ENCODE measurements at places on chromosomes 11 and 22. TPM values are rescaled to one million over a fixed set of nuclear protein-coding genes. Genes with fewer than 3 reads are reported as not detected.

The SBF2 gene
- total RNA-seq, result 42.7 TPM

DNA sequence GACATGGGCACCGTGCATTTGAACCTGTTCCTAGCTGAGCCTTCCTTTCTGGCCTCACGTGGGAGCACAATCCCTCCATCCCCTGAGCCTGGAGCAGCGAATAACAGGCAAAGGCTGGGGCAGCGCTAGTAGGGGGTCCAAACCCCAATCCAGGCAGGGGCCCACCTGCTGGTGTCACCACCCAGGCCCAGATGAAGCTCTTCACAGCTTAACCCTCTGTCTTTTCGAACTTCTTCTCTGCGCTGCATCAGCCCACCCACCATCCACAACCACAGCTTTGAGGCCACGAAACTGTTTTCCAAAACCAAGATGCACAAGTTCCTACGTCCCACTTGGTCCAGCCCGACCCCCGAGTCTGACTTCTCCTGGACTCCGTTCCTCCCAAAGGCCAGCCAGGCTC, 11.5 kb downstream of the KCNC1 start:
- DNase-seq, result no peak
- H3K36me3 ChIP-seq, result no peaks in the 10 kb centered on the region
- H3K27ac ChIP-seq, result no peak overlapping the region
- peaks cover 4% of the 10 kb centered on the region for H3K4me1 ChIP-seq
- no peak overlapping the region for H3K4me3 ChIP-seq

- no peaks in the 10 kb centered on the region for H3K27me3 ChIP-seq
- H3K4me3 ChIP-seq, result no peak overlapping the region
- DNase-seq, result peak; percentile 78
- no peaks in the 10 kb centered on the region for H3K36me3 ChIP-seq
- peaks cover 11% of the 10 kb centered on the region for H3K4me1 ChIP-seq
- H3K27ac ChIP-seq, result no peak overlapping the region
These were observed 27.1 kb downstream of the ARAP1 start for GRCh38 chr11:72724851-72725723.

The OSBP gene
- 26.4 TPM for total RNA-seq

DNA sequence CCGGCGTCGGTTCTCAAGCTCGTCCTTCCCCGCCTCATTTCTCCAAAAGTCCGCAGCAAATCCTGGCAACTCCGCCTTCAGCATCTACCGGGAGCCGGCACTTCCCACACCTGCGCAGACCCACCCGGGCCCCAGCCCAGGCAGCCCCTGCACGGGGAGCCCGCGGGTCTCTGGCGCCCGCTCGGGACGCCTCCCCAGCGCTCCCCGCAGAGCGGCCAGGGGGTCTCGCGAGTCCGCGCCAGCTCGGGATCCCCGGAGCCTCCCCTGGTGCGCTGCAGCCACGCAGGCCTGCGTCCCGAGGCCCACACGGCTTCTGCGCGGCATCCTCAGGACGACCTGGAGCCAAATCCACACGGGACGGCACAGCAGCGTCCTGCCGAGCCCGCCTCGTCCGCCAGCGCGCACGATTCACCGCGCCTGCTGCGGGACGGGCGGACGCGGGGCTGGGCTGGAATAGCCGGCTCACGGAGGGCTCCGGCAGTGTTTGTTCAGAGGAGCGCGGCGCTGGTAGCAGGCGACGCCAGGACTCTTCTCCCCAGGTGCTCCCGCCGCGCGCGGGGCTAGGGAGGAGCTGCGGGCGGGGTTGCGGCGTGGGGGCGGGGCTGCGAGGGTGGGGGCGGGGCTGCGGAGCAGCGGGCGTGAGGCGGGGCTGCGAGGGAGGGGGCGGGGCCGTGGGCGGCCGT, 816 bp upstream of the PHRF1 start:
- DNase-seq, result peak; percentile 80
- H3K36me3 ChIP-seq, result no peaks in the 10 kb centered on the region
- H3K4me1 ChIP-seq, result peaks cover 23% of the 10 kb centered on the region
- H3K27me3 ChIP-seq, result no peaks in the 10 kb centered on the region
- no peak overlapping the region for H3K27ac ChIP-seq
- peak overlapping the region; percentile 82 for H3K4me3 ChIP-seq

GRCh38 chr22:32801537-32802236, at the start of gene TIMP3:
Gene TIMP3, plus strand, starts transcription at chr22:32801705. Its CDS starts 297 bp downstream, at chr22:32802002.
- H3K4me1 ChIP-seq, result peaks cover 42% of the 10 kb centered on the region
- H3K27ac ChIP-seq, result peak within 1 kb of the TSS; percentile 90
- no peaks in the 10 kb centered on the region for H3K27me3 ChIP-seq

The GAL3ST3 gene
- total RNA-seq, result not detected

The AQP11 gene
- 2.9 TPM for total RNA-seq

The XKR3 gene
- not detected for total RNA-seq

- no peak for DNase-seq
- no peak overlapping the region for H3K27ac ChIP-seq
- no peak overlapping the region for H3K4me3 ChIP-seq
- H3K36me3 ChIP-seq, result no peaks in the 10 kb centered on the region
These were observed 14.5 kb downstream of the SCGB1A1 start for GRCh38 chr11:62433141-62433903.

- peaks cover 4% of the 10 kb centered on the region for H3K27me3 ChIP-seq
- H3K36me3 ChIP-seq, result no peaks in the 10 kb centered on the region
- H3K27ac ChIP-seq, result no peak overlapping the region
- H3K4me1 ChIP-seq, result no peaks in the 10 kb centered on the region
- DNase-seq, result no peak
These were observed 658 bp downstream of the ACY3 start for GRCh38 chr11:67649634-67650510.

- no peak overlapping the region for H3K4me3 ChIP-seq
- H3K27ac ChIP-seq, result no peak overlapping the region
- DNase-seq, result no peak
- H3K36me3 ChIP-seq, result no peaks in the 10 kb centered on the region
- no peaks in the 10 kb centered on the region for H3K27me3 ChIP-seq
These were observed 83.8 kb upstream of the CSNK2A3 start for GRCh38 chr11:11436715-11437313.

DNA sequence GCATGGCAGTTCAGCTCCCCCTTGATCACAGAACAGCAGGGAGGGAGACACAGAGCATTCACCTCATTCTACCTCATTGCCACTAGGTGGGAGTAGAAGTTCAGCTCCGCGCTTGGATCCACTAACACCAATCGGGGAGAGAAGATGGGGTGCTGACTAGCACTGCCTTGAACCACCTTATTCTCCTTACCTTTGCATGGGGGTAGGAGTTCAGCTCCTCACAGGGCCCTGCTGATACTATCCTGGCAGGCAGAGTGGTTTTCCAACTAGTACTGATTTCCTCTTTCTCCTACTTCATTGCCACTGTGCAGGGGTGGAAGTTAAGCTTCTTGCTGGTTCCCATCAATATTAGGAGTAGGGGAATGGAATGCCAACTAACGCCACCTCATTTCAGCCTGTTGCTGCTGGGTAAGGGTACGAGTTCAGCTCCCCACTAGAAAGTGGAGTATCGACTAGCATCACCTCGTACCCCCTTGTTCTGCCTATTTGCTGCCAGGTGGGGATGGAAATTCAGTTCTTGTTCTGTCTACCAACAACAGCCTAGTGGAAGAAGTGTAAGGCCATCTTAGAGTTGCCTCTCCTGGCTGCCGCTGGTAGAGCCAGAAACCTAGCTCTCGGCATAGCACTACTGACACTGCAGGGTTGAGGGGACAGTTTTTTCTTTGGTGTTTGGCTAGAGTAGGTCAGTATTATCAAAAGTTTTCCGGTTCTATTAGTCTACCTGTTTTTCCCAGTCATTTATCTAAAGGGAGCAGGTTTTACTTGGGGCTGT, 550.9 kb upstream of the CCDC90B start:
- peaks cover 33% of the 10 kb centered on the region for H3K27me3 ChIP-seq
- H3K4me1 ChIP-seq, result no peaks in the 10 kb centered on the region
- no peak overlapping the region for H3K4me3 ChIP-seq
- H3K36me3 ChIP-seq, result no peaks in the 10 kb centered on the region
- H3K27ac ChIP-seq, result no peak overlapping the region
- DNase-seq, result peak; percentile 74

- H3K4me1 ChIP-seq, result peaks cover 33% of the 10 kb centered on the region
- H3K36me3 ChIP-seq, result no peaks in the 10 kb centered on the region
- peak; percentile 92 for DNase-seq
- peak overlapping the region; percentile 77 for H3K4me3 ChIP-seq
These were observed 113.8 kb downstream of the RBFOX2 start for GRCh38 chr22:35914665-35915476.

- H3K27ac ChIP-seq, result no peak overlapping the region
- no peak for DNase-seq
- peaks cover 34% of the 10 kb centered on the region for H3K27me3 ChIP-seq
- no peaks in the 10 kb centered on the region for H3K4me1 ChIP-seq
These were observed 22.7 kb upstream of the ACER3 start for GRCh38 chr11:76837696-76838677.

GRCh38 chr11:44383246-44383645, 73.3 kb upstream of the ALX4 start:
- H3K4me3 ChIP-seq, result no peak overlapping the region
- DNase-seq, result no peak
- no peak overlapping the region for H3K27ac ChIP-seq

DNA sequence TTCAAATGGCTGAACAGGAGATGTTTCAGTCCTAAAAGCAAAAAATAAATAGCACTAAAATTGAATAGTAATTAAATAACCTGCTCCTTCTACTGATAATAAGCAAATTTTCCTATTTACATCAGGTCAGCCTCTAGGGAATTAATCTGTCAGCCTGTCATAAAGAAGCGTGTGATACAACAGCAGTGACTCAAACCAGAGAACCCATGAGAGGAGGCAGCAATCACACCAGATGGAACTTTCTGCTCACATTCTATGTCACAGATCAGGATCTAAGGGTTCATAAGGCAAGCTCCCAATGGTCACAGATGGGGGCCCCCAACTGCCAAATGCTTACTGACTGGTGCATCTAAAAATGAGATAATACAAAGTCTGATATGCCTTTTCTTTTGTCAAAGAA, 41.1 kb downstream of the RBFOX2 start:
- no peaks in the 10 kb centered on the region for H3K27me3 ChIP-seq
- 0 out of 2 replicates have a peak overlapping the region, but pooled peaks have one; percentile 11 for H3K27ac ChIP-seq
- H3K36me3 ChIP-seq, result no peaks in the 10 kb centered on the region

The INS gene
- total RNA-seq, result not detected

- no peak overlapping the region for H3K4me3 ChIP-seq
- no peaks in the 10 kb centered on the region for H3K27me3 ChIP-seq
- DNase-seq, result peak; percentile 21
- H3K4me1 ChIP-seq, result no peaks in the 10 kb centered on the region
- no peaks in the 10 kb centered on the region for H3K36me3 ChIP-seq
These were observed 42.4 kb downstream of the KCNJ4 start for GRCh38 chr22:38412435-38413084.

All from GM23248 (cell line).